ENCODE measurements at places on chromosomes 16 and 17.

- DNase-seq, result peak; percentile 32
Observed at GRCh38 chr16:27287051-27287811, 18.7 kb upstream of the NSMCE1 start.

- DNase-seq, result no peak
Observed at GRCh38 chr16:87334651-87335624, 17.7 kb upstream of the C16orf95 start.

- no peak for DNase-seq
Observed at GRCh38 chr17:35142467-35142796, 329 bp upstream of the NLE1 start.

DNA sequence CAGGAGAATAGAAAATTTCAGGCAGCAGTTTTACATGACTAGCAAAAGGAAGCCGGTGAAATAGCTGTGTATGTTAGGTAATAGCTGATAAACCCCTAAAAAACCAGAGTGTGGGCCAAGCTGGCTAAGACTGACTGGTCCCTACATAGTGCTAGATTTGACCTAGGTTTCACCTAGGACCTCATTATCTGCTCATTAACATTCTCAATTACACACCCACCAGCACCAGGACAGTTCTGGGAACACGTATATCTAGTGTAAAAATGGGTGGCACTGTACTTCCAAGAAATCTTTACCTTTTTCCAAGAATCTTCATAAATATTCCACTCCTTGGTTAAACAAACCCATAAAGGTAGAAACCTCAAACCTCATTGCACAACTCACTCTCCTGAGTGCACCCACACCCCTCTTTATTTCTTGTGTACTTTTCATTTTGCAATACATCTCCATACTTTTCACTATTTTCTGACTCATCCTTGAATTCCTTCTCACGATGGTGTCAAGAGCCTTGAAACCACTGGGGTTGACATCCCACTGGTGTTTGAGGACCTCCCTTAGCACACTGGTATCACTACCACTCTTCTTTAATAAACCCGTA is 262.7 kb upstream of the KCNJ16 start:
- peak; percentile 63 for DNase-seq

DNA sequence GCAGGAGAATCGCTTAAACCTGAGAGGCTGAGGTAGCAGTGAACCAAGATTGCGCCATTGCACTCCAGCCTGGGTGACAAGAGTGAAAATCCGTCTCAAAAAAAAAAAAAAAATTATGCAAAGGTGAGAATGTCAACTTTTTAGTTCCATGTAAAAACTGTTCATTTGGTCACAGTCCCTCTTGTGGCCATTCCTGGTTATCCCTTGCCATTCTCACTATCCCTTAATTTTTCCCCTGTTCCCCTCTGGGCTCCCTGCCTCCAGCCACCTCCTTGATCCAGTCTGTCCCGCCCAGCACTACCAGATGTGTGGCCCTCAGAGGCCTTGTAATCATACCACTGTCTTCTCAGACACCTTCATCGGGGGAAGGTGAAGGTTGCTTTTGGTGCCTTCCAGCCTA is 23.4 kb downstream of the DCAF7 start:
- no peak for DNase-seq

- DNase-seq, result no peak
Observed at GRCh38 chr17:33854596-33854995, 400.5 kb upstream of the CCL2 start.

DNA sequence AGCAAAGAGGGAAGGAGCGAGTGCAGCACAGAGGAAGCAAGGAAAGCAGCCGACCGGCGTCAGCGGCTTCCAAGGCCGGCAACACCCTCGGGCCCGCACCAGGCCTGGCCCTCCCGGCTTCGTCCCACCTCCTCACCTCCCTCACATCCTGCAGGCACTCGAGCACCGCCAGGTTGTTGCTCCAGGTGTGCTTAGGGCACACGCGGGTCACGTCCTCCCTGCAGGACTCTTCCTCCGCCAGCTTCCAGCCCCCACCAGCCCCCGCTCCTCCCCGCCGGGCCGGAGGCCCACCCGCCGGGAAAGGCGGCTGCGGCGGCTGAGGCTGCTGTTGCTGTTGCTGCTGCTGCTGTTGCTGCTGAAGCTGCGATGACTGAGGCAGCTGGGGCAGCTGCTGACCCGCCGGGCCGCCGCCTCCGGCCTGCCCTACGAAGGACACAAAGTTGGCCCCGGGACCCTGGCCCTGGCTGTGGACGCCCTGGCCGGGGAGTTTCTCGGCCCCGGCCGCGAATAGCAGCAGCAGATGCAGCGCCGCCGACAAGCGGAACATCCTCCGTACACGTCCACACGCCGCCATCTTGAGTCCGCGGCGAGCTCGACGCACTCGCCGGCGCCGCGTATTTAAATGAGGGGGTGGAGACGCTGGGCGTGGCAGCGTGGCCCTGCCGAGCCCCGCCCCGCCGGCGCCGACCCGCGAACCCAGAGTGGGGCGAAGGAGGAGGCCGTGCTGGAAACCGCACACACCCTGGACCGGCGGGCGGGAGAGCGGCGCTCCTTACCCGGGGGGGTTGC is at the start of gene GLG1:
TSS of gene GLG1 (minus strand) at position 594 of the 789 bp plus-strand sequence. CDS start at position 574, 20 bp downstream.
- peak; percentile 94 for DNase-seq

- DNase-seq, result no peak
Observed at GRCh38 chr17:81394377-81394920, 808 bp upstream of the BAHCC1 start.

All from choroid plexus epithelial cell (primary cell).